Kidney (tissue), 22 donors: ENCODE measurements at places on chromosomes 6 and 20.

DNA sequence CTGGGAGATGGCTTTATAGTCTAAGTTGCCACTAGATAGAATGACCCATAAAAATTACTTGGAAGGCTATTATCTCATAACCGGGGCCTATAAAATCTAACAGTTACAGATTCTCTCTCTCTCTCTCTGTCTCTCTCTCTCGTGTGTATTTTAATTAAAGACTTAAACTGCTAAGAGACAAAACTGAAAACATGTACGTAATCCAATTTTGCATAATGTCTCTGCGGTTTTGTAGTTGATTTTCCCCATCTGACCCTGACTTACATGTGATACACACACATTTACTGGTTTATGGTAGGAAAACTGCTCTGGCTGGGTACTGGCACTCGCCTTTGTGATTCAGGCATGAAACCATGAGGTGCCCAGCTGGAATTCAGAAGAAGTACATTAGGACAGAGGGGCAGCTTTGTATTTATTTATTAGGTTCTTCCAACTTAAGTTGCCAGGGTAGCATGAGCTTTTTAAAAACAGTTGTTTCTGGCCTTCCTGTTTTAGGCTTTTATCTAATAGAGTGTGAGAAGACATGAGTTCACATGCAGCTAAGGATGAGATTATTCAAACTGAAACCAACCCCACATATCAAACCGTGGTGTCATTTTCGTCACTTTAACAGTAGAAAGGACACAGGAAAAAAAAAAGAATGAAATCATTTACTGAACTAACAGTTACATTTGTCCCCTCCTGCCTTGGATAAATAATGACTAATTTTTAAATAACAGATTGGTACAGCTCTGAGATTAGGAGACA lies 182.5 kb downstream of the GMPR start:
- DNase-seq, result no peak

GRCh38 chr6:17905611-17906592 lies 81.5 kb downstream of the KIF13A start:
- DNase-seq, result no peak

DNA sequence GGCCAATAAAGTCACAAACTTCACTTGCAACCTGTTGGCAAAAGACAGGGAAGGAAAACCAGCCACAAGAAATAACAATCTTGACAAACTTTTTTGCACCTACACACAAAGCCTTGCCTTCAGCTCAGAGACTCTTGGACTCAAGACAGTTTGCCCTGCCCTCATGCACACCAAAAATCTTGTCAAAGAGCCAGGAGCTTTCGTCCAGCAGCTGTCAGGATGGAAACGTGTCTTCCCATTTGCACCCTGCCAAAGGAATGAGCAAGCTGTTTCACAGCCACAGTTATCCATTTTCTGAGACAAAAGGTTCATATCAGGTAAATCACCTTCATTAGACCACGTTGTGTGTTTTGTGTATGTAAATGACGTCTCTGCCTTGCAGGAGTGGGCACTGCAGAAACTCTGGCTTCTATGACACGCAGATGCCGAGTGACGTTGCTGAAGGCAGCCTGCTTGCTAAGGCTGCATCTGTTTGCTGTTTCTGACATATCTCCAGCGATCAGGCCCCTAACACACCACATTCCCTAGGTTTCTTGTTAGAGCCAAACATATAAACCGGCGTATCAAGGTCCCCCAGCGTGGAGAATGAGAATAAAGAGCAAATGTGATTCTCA lies 193.4 kb downstream of the SYNDIG1 start:
- peak; percentile 4 for DNase-seq

GRCh38 chr20:5559945-5560344 lies 190.3 kb upstream of the SHLD1 start:
- DNase-seq, result no peak

- peak; percentile 95 for DNase-seq
Measured at GRCh38 chr20:11891776-11892545, 25.7 kb upstream of the BTBD3 start.

- DNase-seq, result peak; percentile 70
Measured at GRCh38 chr6:108561742-108562502, 1.2 kb downstream of the FOXO3 start.

- DNase-seq, result peak; percentile 38
Measured at GRCh38 chr6:121651420-121651819, 216.0 kb downstream of the GJA1 start.

- DNase-seq, result no peak
Measured at GRCh38 chr6:24270011-24270410, 87.8 kb downstream of the DCDC2 start.

- DNase-seq, result no peak
Measured at GRCh38 chr20:19916531-19917485, 100.4 kb upstream of the NAA20 start.

DNA sequence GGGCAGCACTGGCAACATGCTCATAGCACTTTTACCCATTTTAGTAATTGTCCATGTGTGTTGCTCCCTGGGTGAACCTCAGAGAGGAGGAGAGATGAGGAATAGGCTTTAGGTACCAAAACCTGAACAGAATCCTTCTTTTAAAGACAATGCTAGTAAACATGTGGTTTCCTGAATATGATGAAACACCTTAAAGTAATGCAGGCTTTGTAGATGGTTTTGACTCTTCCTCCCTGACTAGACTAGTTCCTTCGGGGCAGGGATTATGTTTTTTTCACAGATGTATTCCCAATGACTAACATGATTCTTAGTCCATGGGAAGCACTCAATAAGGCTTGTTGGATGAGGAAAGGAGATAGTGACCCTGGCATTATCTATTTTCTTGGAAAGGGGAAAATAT lies 367.6 kb upstream of the JAG1 start:
- DNase-seq, result no peak

- DNase-seq, result no peak
Measured at GRCh38 chr20:58808271-58809046, 42.2 kb downstream of the GNAS-AS1 start.

DNA sequence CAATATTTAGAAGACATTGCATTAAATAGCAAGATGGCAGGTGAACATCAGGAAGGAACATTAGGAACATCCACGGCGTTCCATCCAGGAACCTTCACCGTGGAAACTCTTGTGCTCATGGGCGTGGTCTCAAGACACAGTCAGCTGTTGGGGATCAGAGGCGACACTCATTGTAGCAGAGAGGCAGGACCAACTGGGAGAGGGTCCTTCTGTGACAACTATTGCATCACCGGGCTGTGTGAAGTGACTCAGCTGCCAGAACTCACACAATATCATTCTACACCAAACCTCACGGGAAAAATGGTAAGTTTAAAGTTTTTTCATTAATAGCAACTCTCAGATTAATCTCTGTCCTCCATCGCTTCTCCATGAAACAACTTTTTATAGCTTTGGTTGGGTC lies 334.8 kb upstream of the SULF2 start:
- DNase-seq, result no peak

- no peak for DNase-seq
Measured at GRCh38 chr20:20814685-20815084, 102.2 kb upstream of the RALGAPA2 start.

- no peak for DNase-seq
Measured at GRCh38 chr6:30840084-30840934, 44.0 kb upstream of the DDR1 start.

- DNase-seq, result no peak
Measured at GRCh38 chr20:24537210-24537609, 67.8 kb downstream of the SYNDIG1 start.

DNA sequence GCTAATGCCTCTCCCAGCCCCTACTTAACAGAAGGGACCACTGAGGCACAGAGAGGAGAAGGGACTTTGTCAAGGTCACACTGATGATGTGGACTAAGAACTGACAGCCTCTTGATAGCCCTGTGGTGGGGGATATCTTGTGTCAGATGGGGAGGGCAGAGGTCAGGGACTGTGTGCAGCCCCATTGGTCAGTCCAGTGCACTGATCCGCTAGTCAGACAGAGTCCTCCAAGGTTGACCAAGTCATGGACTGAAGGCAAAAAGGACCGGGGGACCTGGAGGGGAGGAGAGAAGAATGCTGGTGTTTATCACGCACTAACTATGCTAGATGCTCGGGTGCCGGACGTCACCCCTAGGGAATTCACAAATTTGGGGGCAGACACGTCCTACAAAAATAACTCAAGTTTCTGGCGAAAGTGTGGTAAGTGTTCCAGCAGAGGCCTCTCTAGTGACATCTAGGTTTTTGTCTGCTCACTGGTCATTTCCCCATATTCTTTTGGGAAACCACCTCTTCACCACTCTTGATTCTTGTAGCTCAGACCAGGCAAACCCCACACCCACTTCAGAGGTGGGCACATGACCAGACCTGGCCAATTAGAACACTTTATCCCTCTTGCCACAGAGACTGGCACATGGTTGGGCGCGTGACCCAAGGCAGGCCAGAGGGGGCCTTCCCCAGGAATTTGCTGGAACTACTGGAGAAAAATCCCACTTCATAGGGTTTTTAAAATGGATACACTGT lies 21.0 kb downstream of the TCF15 start:
- DNase-seq, result no peak

- no peak for DNase-seq
Measured at GRCh38 chr20:12201289-12201991, 283.7 kb downstream of the BTBD3 start.

DNA sequence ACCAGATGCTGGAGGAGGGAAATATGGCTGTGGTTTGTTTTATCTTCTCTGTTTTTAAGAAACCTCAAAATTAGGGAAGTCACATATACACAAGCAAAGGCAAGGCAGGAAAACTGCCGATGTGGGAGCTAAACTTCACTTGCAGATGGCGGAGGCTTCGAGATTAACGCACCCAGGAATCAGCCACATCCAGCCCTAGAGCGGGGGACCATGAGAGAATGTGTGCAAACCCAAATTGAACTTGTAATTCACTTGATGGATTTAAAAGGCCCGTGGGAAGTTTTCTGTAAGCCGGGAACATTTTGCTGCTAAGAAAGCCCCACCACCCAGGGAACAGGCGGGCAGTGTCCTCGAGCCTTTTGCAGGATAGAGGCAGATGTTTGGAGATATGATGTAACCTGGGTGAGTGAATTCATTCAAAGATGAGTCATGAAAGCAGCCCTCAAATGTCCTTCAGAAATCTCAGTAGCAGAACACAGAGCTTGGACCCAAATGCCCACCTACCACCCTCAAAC lies 39.9 kb downstream of the PREX1 start:
- DNase-seq, result no peak

DNA sequence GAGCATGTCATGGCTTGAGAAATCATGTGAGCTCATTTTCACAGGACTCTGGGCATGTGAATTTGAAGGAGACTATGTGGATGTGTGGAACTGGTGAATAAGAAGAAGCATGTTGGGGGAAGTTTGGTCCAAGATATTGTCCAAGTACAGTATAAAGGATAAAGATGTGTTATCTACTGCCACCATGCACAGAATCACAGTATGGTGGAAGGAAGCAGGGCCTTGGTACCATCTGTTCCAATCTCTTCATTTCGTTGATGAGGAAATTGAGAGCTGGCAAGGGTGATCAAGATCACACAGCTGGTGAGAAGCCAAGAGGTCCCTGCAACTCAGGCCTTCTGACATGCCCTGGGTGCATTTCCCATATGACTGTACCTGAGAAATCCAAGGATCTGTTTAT lies 31.5 kb upstream of the RIPOR2 start:
- no peak for DNase-seq

- no peak for DNase-seq
Measured at GRCh38 chr6:41269716-41270115, 16.8 kb downstream of the TREM1 start.
